AG10803 (cell line): ENCODE measurements at places on chromosomes 11 and 22.

- no peak for DNase-seq
Observed at GRCh38 chr22:35792506-35792905, 74.8 kb downstream of the APOL5 start.

DNA sequence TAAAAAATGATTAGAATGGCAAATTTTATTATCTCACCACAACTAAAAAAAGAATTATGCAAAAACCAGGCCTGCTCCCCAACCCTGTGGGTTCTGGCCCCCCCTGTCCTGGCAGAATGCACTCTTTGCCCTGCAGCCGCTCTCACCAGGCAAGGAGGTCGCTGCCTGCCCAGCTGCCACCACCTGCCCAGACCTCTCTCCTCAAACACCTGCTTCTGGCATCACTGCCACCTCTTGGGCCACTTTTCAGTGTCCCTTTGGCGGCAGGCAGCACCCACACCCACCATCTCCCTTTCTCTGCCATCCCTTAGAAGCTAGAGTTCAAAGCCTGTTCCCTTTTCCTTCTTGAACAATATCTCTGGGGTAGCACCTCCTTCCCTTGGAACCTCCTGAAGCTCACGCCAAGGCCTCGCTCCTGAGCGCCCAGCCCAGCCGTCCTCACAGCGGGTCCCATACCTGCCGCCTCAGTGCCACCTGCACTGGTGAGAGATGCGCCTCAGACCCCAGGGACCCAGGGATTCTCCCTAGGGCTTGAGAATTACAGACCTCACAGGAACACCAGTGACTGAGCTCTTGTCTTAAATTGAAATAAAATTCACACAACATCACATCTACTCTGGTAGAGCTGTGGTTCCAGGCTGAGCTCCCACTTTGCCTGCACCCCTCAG lies 44.6 kb downstream of the SGSM3 start:
- DNase-seq = no peak

- no peak for DNase-seq
Observed at GRCh38 chr11:36379653-36380052, 83.6 kb downstream of the PRR5L start.

DNA sequence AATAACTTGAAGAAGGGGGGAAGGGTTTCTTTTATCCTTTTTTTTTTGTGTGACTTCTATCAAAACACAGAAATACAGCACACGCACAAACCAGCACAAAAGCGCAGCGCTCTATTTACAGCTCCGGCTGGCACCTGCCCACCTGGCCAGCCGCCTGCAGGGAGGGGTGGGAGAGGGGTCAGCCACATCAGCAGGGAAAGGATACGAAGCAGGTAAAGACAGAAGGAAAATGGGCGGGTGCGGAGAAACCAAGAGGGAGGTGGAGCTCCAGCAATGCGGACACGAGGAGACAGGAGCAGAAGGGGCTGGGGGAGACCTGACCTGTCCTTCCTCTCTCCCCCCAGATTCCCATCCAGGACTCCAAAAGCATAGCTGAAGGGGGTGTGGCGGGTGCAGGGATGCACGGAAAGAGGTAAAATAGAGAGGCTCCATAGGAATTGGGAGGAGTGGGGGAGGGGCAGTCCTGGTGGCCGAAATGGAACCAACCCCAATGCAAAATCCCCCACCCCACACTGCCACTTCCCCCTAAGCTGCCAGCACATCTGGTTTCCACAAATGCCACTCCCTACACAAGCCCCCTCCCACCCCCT lies 14.1 kb downstream of the CXCR5 start:
- DNase-seq = no peak

DNA sequence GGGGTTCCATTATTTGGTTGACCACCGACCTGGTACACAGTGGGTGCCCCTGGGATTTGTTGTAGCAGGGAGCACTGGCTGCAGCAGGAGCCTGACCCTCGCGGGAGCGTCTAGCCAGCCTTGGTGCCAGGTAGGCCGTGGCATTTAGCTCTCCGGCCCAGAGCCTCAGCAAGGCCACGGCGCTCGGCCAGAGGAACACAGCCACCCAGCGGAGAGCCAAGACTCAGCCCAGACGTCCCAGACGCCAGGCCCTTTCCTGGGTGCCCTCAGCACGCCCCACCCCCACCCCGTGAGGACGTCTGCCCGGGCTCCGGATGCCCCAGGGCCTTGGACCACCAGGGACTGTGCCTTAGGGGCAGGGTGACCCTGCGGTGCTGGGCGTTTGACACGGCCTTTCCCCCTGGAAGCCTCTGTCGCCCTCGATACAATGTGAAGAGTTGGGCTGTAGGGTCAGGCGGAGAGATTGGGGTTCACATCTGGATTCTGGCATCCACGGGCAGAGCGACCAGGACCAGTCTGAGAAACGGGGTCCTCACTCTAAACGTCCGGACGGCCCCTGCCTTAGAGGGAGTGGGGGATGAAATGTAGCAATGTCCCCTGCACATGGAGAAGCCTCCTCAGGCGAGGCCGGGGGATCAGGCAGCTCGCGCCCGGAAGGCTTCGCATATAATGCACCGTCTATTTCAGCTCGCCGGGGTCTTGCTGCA lies 99.2 kb upstream of the FGF3 start:
- DNase-seq = no peak

GRCh38 chr11:120898568-120898967 lies 125.3 kb upstream of the TBCEL start:
- no peak for DNase-seq

GRCh38 chr22:47357086-47357485 lies 594.6 kb downstream of the TBC1D22A start:
- no peak for DNase-seq

DNA sequence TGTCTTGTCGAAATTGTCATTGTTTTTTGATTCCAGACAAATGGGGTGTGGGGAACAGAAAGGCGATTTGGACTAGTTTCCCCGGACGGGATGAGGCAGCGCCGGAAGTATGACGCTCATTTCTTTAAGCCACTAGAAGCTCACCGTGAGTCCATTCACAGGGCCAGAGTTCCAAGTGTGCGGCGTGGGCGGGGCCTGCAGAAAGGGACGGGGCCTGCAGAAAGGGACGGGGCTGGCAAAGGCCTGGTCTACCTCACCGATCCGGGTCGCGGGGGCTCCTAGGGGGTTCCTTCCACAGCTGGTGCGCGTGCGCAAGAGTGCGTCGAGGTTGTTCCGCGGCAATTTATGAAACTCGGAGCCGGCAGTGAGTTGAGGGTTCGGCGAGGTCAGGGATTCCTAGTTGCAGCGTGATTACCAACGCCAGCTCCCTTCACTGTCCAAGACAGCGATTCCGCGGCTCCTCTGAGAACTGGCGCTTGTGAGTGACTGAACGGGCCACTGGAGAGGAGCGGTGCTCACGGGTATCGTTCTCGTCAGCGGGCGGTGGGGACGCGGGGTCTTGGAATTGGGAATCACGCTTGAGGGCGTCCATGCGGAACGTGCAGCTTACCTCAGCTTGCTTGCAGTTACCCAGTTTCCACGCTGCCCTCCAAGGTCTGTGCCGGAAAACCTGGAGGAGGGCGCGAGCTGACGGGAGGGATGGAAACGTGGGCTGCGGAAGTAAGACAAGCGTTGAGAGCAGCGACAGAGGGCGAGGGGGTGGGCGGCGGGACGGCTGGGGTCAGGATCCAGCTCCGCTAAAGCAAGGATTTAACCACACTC lies at the start of gene ZNF215:
TSS of gene ZNF215 (plus strand) at position 219 of the 822 bp plus-strand sequence. CDS start 5,847 bp downstream, outside the sequence.
- peak; percentile 80 for DNase-seq

DNA sequence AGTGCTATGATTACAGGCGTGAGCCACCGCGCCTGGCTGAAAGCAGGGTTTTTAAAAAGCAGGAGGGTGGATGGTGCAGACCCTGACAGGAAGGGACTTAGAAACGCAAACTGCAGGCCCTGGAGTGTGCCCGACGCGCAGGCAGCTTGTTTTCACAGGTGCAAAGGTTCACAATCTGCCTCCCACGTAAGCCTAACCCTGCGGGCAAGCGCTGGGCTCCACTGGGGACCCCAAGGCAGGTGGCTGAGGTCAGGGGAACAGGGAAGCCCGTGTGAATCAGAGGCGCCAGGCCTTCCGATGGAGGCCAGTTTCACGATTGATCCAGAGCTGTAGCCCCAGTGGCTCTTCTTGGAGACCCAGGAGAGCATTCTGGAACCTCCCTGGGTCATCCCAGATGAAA lies 256.3 kb downstream of the BRD1 start:
- no peak for DNase-seq
